ENCODE measurements at places on chromosomes 11 and 22. TPM values are rescaled to one million over a fixed set of nuclear protein-coding genes. Genes with fewer than 3 reads are reported as not detected.

Gene GCAT
- total RNA-seq, result 22.5 TPM

Gene TMEM121B
- total RNA-seq, result 0.23 TPM

Gene TNNI2
- total RNA-seq, result 14.7 TPM

Gene NCR3LG1
- 1.5 TPM for total RNA-seq

Gene TEX12
- total RNA-seq, result not detected

Gene C1QTNF6
- total RNA-seq, result 1.7 TPM

DNA sequence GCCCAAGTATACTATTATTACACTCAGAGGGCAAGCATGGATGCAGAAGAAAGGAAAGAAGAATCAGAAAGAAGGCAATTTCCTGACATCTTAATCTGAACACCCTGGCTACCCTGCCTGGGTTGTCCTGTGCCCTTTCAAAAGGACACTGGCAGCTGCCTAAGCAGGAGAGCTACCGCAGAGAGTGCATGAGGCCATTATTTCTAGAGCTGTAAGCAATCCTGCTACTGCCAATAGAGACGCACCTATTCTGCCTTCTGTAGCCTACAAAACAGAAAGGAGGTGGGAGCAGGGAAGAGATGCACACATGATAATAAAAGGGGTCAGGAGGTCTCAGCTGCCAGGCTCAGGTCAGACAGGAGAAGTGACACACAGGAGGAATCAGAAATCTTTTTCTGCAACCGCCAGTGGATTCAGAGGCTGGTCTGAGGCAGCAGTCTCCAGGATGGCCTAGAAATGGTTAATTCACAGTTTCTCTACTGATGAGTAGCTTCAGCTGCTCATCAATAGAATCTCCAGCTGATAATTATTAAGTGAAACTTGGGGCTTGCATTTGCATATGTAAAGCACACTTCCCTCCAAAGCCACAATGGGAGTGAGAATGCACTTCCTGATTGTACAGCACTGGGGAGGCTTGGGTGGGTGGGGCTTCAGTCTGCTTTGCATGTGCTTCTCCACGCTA lies 253.9 kb downstream of the LARGE1 start:
- H3K36me3 ChIP-seq, result no peaks in the 10 kb centered on the region
- no peak for DNase-seq
- H3K27me3 ChIP-seq, result no peaks in the 10 kb centered on the region
- no peak overlapping the region for H3K27ac ChIP-seq

GRCh38 chr11:121091492-121092152 lies 9.4 kb upstream of the TECTA start:
- H3K36me3 ChIP-seq, result no peaks in the 10 kb centered on the region
- no peaks in the 10 kb centered on the region for H3K4me1 ChIP-seq
- DNase-seq, result no peak
- no peak overlapping the region for H3K4me3 ChIP-seq
- no peaks in the 10 kb centered on the region for H3K27me3 ChIP-seq

GRCh38 chr11:61742391-61742790 lies 10.0 kb upstream of the MYRF start:
- peak overlapping the region; percentile 10 for H3K27ac ChIP-seq
- H3K27me3 ChIP-seq, result no peaks in the 10 kb centered on the region
- no peak for DNase-seq
- peaks cover 68% of the 10 kb centered on the region for H3K36me3 ChIP-seq
- peaks cover 58% of the 10 kb centered on the region for H3K4me1 ChIP-seq

- peaks cover 50% of the 10 kb centered on the region for H3K36me3 ChIP-seq
- no peaks in the 10 kb centered on the region for H3K27me3 ChIP-seq
- H3K4me3 ChIP-seq, result no peak overlapping the region
- DNase-seq, result no peak
- peaks cover 32% of the 10 kb centered on the region for H3K4me1 ChIP-seq
- no peak overlapping the region for H3K27ac ChIP-seq
Measured at GRCh38 chr22:37021710-37022482, 2.4 kb downstream of the MPST start.

DNA sequence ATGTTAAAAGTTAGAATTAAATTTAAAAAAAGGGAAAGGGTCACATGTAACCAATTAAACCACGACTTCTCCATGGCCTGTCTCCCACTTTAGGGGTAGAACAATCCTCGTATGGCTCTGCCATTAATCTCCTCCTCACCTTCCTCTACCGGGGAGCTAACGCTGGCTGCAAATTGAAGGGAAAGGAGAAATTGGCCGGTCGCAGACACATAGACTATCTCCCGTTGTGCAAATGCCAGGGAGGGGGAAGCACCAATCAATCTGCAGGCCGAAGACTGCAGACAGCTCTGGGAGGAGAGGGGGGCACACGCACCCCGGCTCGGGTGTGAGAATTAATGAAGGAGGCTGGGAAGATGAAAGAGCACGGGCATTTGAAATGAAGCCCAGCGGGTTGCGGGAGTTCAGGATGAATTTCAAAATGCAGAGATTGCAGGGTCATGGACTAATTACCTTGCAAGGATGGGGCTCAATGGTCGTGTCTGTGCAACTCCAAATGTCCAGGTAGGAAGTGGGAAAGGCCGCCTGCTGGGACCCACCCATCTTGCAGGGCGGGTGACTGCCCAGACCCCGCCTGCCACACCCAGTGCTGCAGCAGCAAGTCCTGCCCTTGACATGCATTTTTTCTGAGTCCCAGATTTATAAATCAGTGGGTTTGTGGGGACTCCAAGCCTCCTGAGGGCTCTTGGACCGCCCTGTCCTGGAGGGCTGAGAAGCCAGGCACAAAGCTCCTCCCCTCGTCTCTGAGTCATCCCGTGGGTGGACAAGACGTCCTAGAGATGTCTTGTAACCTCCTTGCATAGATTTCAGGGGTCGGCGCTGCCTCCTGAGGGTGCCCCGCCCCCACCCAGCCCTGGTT lies 534.2 kb downstream of the TBC1D22A start:
- no peak for DNase-seq
- no peak overlapping the region for H3K4me3 ChIP-seq
- H3K27me3 ChIP-seq, result no peaks in the 10 kb centered on the region

GRCh38 chr11:103110391-103110790 lies 1.2 kb downstream of the DYNC2H1 start:
- no peaks in the 10 kb centered on the region for H3K36me3 ChIP-seq
- peaks cover 32% of the 10 kb centered on the region for H3K4me1 ChIP-seq
- DNase-seq, result no peak
- H3K27ac ChIP-seq, result no peak overlapping the region

- no peaks in the 10 kb centered on the region for H3K4me1 ChIP-seq
- no peak for DNase-seq
- H3K36me3 ChIP-seq, result no peaks in the 10 kb centered on the region
- H3K27ac ChIP-seq, result no peak overlapping the region
Measured at GRCh38 chr22:48235744-48236143, 1473.3 kb downstream of the TBC1D22A start.
